Testis (tissue), 5 donors: ENCODE measurements at places on chromosomes 6 and 20. TPM values are rescaled to one million over a fixed set of nuclear protein-coding genes. Genes with fewer than 3 reads are reported as not detected.

The ZNF391 gene
- 11.8 TPM for total RNA-seq

The PPP1R10 gene
- 72.7 TPM for total RNA-seq

The CCM2L gene
- total RNA-seq, result 2.7 TPM

The DCDC2 gene
- total RNA-seq, result 3.0 TPM

The SYNE1 gene
- 255 TPM for total RNA-seq

The DEFB132 gene
- not detected for total RNA-seq

The EDEM2 gene
- 14.0 TPM for total RNA-seq

The TREML2 gene
- total RNA-seq, result 1.8 TPM

The SIRT5 gene
- 22.1 TPM for total RNA-seq

The HRH3 gene
- total RNA-seq, result 1.1 TPM

The RBM24 gene
- 9.1 TPM for total RNA-seq

The ABHD16B gene
- 20.9 TPM for total RNA-seq

The OR12D3 gene
- 0.19 TPM for total RNA-seq
